ENCODE measurements at places on chromosomes 2 and 18.
A peak's percentile ranks its signal among the peaks of the same experiment; 100 is the strongest.

DNA sequence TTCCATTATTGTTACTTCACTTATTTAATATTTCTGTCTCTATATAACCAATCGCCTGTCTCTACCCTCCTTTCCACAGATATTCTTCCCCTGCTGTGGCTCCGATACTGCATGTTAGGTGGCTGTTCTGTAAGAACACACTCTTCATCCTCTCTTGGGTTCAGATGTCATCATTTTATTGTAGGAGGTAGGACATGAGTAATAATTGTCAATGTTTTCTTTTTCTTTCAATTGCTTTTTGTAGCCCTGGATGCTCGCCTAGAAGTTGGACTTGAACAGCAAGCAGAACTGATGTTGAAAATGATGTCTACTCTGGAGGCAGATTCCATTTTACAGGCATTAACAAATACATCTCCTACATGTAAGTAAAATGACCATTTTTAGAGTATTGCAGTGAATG, 128.6 kb downstream of the BIRC6 start:
- DNase-seq = no peak

GRCh38 chr2:222305516-222306392, 7.0 kb upstream of the PAX3 start:
- no peak for DNase-seq

- no peak for DNase-seq
Measured at GRCh38 chr2:85954192-85954589, 65.4 kb upstream of the ST3GAL5 start.

DNA sequence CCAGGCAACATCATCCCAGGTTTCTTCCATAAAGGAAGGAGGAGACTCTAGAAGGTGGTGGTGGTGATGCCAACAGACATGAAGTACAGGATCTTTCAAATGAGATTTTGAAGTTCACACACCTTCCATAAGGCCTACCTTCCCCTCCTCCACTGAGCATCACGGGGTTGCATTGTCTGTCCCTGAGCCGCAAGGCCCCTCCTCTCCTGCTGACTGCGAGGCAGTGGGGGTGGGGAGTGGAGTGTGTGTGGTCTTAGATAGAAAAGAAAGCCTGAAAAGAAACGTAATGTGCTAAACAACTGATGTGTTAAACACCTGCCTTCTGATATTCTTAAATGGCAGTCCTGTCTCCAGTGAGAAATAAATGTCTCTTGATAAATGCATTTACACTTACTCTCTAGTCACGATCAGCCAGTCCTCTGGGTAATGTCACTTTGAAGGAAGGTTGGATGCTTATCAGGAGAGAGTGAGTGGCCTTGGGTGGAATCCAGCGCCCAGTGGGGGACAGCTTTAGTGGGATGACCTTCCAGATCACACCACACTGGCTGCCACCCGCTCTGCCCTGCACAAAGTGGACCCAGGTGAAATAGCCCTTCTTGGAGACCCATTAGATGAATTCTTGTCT, 5.5 kb upstream of the SCYGR5 start:
- no peak for DNase-seq

GRCh38 chr18:56709463-56709862, 58.3 kb downstream of the WDR7 start:
- DNase-seq = peak; percentile 78

All from epithelial cell of prostate (primary cell).